Tibial artery (tissue), 4 donors: ENCODE measurements at places on chromosomes 7 and 10.
A peak's percentile ranks its signal among the peaks of the same experiment; 100 is the strongest.

DNA sequence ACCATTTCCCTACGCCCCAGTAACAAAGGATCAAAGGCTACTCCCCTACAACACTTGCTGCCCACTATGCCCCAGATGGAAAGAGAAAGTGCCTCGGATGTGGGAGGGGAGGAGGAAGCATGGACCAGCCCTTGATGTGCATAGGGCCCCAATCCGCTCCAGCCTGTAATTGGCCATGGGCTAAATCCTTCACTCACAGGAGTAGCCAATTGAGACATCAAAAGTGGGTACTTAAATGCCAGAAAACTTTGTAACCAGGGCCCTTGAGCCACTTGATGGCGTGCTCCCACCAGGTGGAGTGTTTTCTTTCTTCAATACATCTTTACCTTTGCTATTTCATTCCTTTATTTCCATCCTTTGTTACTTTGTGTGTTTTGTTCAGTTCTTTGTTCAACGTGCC, 500.5 kb upstream of the LRRN3 start:
- no peaks in the 10 kb centered on the region for H3K4me1 ChIP-seq
- H3K36me3 ChIP-seq, result no peaks in the 10 kb centered on the region
- H3K4me3 ChIP-seq, result no peak overlapping the region

DNA sequence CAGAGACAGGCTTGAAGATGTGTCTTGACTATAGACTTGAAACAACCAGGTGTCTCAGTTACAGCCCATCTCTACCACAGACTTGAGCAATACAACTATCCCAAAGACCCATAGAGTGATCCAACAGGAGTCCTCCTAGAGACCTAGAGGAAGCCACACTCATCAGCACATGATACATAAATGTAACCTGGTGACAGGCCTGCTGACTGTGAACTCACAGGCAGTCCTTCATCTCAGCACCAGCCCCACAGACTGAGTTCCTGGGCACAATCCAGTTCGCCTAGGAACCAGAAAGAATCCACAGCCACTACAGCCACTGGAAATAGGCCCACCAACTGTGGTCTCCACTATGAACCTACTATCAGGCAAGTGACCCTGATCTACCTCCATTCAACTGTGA, 121.3 kb downstream of the MACC1 start:
- H3K36me3 ChIP-seq, result no peaks in the 10 kb centered on the region
- H3K4me3 ChIP-seq, result no peak overlapping the region
- no peaks in the 10 kb centered on the region for H3K4me1 ChIP-seq
- no peak overlapping the region for H3K27ac ChIP-seq

- no peak for DNase-seq
- peaks cover 23% of the 10 kb centered on the region for H3K27me3 ChIP-seq
- H3K4me1 ChIP-seq, result no peaks in the 10 kb centered on the region
- no peak overlapping the region for H3K4me3 ChIP-seq
Measured at GRCh38 chr10:125625586-125625985, 57.4 kb downstream of the TEX36 start.

GRCh38 chr10:22646388-22646853, 68.0 kb downstream of the PIP4K2A start:
- H3K4me3 ChIP-seq, result no peak overlapping the region
- H3K27me3 ChIP-seq, result no peaks in the 10 kb centered on the region
- H3K36me3 ChIP-seq, result no peaks in the 10 kb centered on the region
- no peak for DNase-seq
- H3K4me1 ChIP-seq, result peaks cover 5% of the 10 kb centered on the region

- peak overlapping the region; percentile 97 for H3K4me3 ChIP-seq
- no peaks in the 10 kb centered on the region for H3K36me3 ChIP-seq
Measured at GRCh38 chr10:110005719-110006118, 2.1 kb upstream of the ADD3 start.

DNA sequence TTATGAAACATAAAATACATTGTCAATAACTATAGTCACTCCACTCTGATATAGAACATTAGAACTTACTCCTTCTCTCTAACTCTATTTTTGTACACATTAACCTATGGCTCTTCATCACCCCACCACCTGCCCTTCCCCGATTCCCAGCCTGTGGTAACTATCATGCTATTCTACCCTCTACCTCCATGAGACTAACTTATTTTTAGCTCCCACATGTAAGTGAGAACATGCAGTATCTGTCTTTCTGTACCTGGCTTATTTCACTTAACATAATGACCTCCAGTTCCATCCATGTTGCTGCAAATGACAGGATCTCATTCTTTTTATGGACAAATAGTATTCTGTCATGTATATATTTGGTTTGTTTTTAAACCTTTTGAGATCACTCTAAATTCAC, 8.8 kb upstream of the NOD1 start:
- H3K4me1 ChIP-seq, result no peaks in the 10 kb centered on the region
- no peaks in the 10 kb centered on the region for H3K36me3 ChIP-seq
- H3K27me3 ChIP-seq, result no peaks in the 10 kb centered on the region
- DNase-seq, result no peak
- H3K4me3 ChIP-seq, result no peak overlapping the region
- no peak overlapping the region for H3K27ac ChIP-seq

- H3K4me3 ChIP-seq, result no peak overlapping the region
- H3K4me1 ChIP-seq, result no peaks in the 10 kb centered on the region
- H3K36me3 ChIP-seq, result no peaks in the 10 kb centered on the region
- no peak overlapping the region for H3K27ac ChIP-seq
- DNase-seq, result no peak
Measured at GRCh38 chr10:26655746-26656145, 41.8 kb upstream of the PDSS1 start.

DNA sequence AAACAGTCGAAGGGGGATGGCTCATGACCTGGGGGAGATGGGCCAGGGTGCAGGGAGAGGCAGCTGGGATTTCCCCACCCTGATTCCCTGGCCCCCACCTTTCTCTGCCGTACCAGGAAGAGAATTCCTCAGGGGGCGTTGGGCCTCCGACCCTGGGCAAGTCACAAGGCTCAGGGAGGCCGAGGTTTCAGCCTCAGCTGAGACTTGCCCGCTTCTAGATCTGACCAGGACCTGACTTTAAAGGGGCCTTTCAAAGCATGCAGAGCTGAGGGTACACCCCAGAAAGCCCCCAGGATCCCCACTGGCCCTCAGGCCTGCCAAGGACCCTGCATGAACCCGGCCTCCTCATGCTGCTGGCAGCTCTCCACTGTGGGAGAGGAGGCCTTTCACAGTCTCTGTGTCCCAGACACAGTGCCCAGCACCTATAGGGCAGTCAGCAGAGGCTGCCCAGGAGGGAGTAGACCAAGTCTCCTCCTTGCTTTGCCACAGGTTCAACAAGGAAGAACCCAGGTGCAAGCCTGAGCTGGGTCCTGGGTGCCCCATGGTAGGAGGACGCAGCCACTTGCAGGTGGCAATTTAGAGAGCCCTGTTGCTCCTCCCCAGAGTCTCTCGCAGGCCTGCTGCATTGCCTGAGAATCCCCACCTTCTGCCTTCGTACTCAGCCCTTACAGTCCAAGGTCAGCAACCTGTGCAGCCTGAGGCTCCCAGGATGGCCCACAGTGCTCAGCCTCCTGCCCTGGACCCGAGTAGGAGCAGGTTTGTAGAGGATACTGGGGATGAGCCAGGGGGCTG, 89.3 kb downstream of the CHST15 start:
- H3K27ac ChIP-seq, result no peak overlapping the region
- no peaks in the 10 kb centered on the region for H3K27me3 ChIP-seq
- H3K4me1 ChIP-seq, result no peaks in the 10 kb centered on the region
- no peak for DNase-seq
- no peak overlapping the region for H3K4me3 ChIP-seq

DNA sequence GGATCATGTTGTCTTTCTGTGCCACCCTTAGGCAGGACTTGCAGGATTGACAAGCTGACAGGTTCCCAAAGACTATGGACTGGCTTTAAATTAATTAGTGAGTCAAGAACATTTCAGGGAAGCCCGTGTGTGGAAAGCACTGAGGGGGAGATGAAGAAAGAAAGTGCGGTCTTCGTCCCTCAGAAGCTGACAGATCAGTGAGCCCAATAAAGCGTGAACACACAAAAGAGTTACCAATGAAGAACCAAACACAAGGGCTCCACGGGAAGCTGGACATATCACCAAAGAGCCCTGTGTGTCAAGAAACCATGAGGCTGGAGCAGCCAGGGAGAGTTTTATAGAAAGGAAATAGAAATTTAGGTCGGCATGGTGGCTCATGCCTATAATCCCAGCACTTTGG, 725.8 kb downstream of the PARD3 start:
- H3K4me3 ChIP-seq, result no peak overlapping the region
- DNase-seq, result no peak
- no peak overlapping the region for H3K27ac ChIP-seq
- no peaks in the 10 kb centered on the region for H3K4me1 ChIP-seq
- H3K27me3 ChIP-seq, result no peaks in the 10 kb centered on the region

DNA sequence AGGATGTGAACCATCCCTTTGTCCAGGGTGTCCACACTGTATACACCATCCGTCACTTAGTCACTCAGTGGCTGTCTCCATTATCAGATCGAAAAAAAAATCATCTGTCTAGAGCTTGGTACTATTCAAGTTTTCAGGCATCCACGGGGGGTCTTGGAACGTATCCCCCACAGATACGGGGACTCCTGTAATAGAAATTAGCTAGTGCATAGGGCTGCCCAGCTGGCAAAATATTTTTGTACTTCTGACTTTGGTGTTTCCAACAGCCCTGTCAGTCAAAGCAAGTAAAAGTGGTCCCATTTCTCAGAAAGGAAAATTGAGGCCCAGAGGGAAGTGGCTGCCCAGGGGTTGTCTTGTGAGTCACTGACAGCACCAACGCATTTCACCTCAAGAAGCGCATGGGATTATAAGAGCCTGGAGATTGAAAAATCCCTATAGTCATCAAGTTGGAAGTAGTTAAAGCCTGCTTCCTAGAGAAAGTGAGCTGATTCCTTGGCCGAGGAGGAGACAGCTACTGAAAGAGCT, 52.1 kb upstream of the SLC29A3 start:
- no peak overlapping the region for H3K4me3 ChIP-seq
- no peak for DNase-seq
- H3K27ac ChIP-seq, result no peak overlapping the region
- H3K27me3 ChIP-seq, result no peaks in the 10 kb centered on the region
- H3K36me3 ChIP-seq, result no peaks in the 10 kb centered on the region

GRCh38 chr7:47378728-47379395, 203.0 kb downstream of the TNS3 start:
- H3K4me3 ChIP-seq, result no peak overlapping the region
- H3K36me3 ChIP-seq, result peaks cover 2% of the 10 kb centered on the region
- peak; percentile 49 for DNase-seq
- H3K27me3 ChIP-seq, result no peaks in the 10 kb centered on the region

DNA sequence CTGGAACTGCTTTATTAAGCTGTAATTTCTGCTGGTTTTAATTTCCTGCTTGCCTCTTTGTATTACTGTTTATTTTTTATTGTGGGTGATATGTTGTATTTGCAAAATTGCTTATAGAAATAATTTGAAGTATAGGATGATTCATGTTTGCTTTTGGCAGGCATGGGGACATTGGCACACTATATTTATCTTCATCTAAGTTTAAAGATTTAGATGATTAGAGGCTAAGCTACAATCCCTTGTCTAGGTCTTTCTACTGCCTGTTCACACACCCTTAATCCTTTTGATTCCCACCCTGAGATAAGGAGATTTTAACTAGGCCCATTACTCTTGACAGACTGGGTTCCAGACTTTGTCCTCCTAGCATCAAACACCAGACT, 182.8 kb upstream of the KAT6B start:
- no peaks in the 10 kb centered on the region for H3K27me3 ChIP-seq
- peaks cover 10% of the 10 kb centered on the region for H3K4me1 ChIP-seq
- H3K27ac ChIP-seq, result no peak overlapping the region
- no peak for DNase-seq
- H3K4me3 ChIP-seq, result no peak overlapping the region
- no peaks in the 10 kb centered on the region for H3K36me3 ChIP-seq

DNA sequence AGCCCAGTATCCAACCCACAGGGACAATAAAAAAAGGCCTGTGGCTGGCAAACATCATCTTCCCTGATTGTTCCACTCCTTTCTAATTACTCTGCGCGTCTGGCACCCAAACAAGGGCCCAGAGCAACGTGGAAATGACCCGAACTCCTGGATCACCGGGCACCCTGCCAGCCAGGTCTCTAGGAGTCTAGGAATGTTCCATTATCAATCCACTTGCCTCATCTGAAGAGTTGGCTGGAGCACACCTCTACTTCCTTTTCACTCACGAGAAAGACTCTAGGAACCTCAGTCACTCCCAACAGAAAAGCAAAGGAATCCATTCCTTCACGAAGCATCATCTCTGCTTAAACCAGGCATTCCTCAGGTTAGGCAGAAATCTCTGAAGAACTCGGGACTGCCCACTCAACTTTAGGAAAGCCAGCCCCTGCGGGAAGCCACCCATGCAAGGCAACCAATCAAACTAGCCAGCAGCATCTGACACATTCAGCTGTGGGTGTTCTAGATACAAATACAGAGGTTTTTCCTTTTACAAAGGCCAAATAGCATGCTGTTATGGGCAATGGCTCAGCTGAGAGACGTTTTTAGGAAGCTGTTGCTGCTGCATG, 37.7 kb downstream of the ATXN7L1 start:
- H3K27me3 ChIP-seq, result no peaks in the 10 kb centered on the region

GRCh38 chr7:101241443-101242349, 3.2 kb downstream of the FIS1 start:
- H3K27me3 ChIP-seq, result no peaks in the 10 kb centered on the region
- no peak overlapping the region for H3K4me3 ChIP-seq
- H3K36me3 ChIP-seq, result peaks cover 45% of the 10 kb centered on the region
- no peak overlapping the region for H3K27ac ChIP-seq
- no peak for DNase-seq
- H3K4me1 ChIP-seq, result peaks cover 5% of the 10 kb centered on the region

GRCh38 chr7:7138897-7139296, 43.4 kb upstream of the C1GALT1 start:
- H3K27ac ChIP-seq, result no peak overlapping the region
- no peak for DNase-seq
- no peak overlapping the region for H3K4me3 ChIP-seq
- H3K4me1 ChIP-seq, result no peaks in the 10 kb centered on the region

GRCh38 chr7:48213226-48213625, 42.0 kb downstream of the ABCA13 start:
- no peaks in the 10 kb centered on the region for H3K27me3 ChIP-seq
- H3K27ac ChIP-seq, result no peak overlapping the region
- no peaks in the 10 kb centered on the region for H3K4me1 ChIP-seq
